Neural progenitor cell (in vitro differentiated cells): ENCODE measurements at places on chromosomes 1 and 21. TPM values are rescaled to one million over a fixed set of nuclear protein-coding genes. Genes with fewer than 3 reads are reported as not detected.

GRCh38 chr1:165748550-165748949 is 20.1 kb downstream of the TMCO1 start:
- DNase-seq, result no peak

The TAS1R1 gene
- total RNA-seq, result not detected in 2 replicates

The PCP4 gene
- total RNA-seq, result 0.81 TPM in 1 of 2 replicates, not detected in the other

GRCh38 chr1:151970626-151971025 is 23.0 kb downstream of the S100A10 start:
- DNase-seq, result no peak

- no peak for DNase-seq
These were observed 156.7 kb downstream of the NR5A2 start for GRCh38 chr1:200184196-200184595.

DNA sequence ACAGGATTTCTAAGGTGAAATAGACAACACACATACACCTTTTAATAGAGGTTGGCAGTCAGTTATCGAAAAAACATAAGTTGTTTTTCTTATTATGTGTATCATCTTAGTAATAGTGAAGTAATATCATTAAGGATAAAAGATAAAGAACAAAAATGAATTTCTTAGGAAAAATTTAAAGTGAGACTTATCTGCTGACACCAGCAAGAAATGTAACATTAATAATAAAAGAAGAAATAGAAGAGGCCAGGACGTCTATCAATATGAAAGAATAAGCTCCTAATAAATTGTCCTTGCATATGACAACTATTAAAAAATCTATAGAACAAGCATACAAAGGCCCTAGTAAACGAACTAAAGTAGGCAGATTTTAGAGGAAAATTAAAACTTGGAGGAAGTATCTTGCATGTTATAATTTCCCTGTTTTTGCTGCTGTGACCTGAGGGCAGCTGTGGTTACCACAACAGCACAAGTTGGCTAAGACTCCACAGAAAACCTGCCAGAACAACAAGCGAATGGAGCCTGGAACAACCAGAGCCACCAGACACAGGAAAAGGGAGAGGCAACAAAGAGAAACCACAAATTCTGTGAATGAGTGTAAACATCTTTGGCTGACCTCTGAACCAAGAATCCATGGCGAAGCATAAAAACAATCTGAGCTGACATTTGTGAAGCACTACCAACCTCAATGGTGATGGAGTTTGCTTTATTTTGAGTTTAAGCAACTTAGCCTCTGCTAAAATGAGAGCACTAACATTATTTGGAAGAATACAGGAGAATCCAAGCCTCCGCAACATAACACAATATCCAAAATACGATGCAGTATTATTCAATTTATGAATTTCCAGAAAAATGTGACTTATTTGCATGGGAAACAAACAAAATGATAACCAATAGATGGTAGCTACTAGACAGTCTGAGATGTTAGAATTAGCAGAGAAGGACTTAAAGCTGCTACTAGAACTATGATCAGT is 207.5 kb downstream of the KCNT2 start:
- DNase-seq, result no peak

GRCh38 chr1:248183996-248184395 is 9.4 kb downstream of the OR2M2 start:
- DNase-seq, result no peak

- no peak for DNase-seq
These were observed 192.3 kb upstream of the C1orf87 start for GRCh38 chr1:60265560-60266535.

DNA sequence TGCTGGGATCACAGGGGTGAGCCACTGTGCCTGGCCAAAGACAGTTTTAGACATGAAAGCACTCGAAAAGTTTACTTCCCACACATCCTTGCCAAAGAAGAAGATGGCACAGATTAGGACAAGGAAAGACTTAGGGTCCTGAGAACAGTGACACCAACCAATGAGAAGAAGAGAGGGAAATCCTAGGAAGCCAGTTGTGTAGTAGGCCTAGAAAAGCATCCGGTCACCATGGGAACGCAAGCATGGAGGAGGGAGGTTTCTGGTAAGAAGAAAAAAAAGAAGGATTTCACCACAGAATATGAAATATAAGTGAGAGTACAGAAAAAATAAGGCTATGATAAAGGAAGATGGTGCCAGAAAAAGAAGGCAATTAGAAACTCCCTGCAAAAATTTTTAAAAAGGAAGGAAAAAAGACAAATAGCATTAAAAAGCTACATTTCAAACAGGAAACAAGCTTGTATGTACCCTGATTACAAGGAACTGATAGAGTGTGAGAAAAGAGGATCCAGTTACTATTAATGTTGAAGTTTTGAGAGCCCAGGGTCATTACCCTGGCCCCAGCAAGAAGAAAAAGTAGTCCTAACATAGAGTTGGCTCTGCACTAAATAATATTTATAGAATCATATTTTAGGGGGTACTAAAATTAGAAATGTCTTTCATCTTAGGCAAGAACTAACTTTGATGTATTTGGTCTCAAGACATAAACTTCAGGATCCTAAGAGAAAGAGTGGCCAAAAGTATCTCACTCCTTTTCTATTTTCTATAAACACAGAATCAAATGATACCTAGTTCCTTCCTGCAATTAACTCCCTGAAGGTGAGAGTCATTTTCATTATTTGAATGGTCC is 16.1 kb downstream of the DIPK1A start:
- no peak for DNase-seq

DNA sequence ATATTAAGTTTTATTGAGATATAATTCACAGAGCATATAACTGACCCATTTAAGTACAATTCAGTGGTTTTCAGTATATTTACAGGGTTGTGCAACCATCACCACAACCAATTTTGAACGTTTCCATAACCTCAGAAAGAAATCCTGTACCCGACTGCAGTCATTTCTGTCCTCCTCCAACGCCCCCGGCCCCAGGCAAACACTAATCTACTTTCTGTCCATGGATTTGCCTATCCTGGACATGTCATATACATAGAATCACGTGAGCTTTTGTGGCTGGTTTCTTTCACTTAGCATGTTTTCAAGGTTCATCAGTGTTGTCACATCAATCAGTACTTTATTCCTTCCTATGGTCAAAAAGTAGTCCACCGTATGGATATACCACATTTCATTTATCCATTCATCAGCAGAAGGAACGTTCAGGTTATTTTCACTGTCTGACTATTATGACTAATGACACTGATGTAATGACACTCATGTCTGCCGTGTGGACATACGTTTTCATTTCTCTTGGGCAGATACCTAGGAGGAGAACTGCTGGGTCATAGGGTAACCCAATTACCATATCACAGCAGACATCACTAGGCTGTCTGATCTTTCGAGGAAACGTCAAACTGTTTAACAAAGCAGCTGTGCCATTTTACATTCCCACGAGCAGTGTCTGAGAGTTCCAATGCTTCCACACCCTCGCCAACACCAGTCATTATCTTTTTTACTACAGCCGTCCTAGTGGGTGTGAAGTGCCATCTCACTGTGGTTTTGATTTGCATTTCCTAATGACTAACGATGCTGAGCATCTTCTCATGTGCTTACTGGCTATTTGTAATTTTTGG is 30.8 kb downstream of the MRPL37 start:
- DNase-seq, result no peak

GRCh38 chr1:207018707-207019106 is 13.8 kb downstream of the C1orf116 start:
- no peak for DNase-seq

The AADACL3 gene
- total RNA-seq, result not detected in 2 replicates

The RIIAD1 gene
- not detected in 2 replicates for total RNA-seq

The IGFN1 gene
- 0.15 TPM in 1 of 2 replicates, not detected in the other for total RNA-seq

DNA sequence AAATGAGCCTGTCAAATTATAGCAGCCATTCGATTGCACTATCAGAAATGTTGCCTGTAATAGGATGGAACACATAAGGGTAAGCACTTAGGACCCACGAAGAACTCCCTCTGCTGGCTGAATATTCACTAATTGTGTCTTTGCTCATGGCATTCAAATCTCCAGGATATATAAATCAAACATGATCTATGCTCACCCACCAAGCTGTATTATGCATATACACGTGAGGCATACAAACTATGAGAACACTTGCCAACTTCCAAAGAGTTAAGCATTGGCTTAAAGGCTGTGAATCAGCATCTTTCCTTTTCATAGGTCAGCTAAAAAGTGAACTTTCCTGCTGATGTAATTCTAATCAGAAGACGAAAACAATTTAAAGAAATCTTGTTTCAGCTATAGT is 34.5 kb downstream of the TMPRSS15 start:
- DNase-seq, result peak; percentile 61

The ITLN1 gene
- not detected in 2 replicates for total RNA-seq

GRCh38 chr1:117017648-117018047 is 16.1 kb downstream of the CD101 start:
- DNase-seq, result no peak

- no peak for DNase-seq
These were observed 41.6 kb upstream of the STUM start for GRCh38 chr1:226506921-226507320.

DNA sequence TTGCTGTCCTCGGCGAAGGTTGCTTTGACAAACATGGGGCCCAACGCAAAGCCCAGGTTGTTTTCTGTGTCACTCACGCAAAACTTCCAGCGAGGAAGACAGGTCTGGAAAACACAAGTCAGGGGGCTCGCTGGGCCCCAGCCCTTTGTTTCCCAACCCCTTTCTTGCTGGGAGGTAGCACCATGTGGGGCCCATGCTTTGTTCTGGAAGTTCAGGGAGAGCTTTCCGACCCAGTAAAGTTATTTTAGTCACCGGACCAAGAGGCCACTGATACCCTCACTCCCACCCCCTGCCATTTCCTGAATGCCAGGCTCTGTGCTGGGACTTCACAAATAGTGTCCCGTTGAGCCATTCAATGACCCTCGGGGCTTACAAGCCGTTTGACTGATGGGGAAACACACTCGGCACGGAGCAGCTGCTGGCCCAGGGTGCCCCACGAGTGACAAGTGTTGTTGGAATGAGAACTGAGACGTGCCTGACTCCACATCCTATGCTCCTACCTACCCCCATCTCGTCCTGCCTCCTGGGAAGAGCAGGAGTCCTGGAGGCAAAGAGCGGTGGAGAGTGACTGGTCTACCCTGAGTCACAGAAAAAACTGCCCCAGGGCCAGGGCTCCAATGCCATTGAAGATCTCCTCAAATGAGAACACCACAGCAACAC is 52.0 kb downstream of the ECE1 start:
- DNase-seq, result peak; percentile 70

DNA sequence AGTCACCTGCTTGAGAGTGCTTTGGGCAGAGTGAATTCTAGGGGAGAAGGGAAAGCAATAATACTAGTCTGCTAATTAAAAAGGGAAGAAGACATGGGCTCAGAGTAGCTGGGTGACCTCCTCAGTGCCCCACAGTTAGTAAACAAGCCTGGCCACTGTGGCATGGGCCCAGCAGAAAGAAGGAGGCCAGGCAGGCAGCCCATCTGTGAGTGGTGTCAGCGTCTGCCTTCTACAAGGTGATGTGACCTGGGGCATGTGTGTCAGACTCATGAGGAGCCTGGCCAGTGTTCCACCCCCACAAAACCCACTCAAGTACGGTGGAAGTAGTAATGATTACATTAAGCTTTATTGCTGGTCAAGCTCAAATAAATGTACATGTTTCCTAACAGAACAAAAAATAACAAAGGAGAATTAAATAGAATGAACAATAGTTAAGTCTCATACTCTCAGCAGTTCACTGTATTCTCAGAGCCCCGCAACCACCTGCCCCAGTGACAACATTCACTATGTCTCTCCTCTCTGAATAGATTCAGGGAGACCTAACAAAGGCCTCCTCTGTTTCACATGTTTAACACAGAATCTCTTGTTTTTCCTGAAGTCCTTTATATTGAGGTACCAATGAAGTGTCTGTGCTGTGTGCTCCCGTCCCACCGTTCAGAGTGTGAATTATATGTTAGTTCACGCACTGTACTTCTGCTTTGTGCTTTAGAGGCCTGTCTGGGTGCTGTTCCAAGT is 32.5 kb downstream of the SLC22A15 start:
- no peak for DNase-seq

- no peak for DNase-seq
These were observed 14.1 kb downstream of the PKN2 start for GRCh38 chr1:88698140-88698539.

GRCh38 chr1:155250246-155250632 is 5.0 kb downstream of the ENTREP3 start:
- DNase-seq, result no peak

The UQCRH gene
- 613 and 872 TPM in 2 replicates for total RNA-seq

GRCh38 chr1:11650331-11650991 is 3.8 kb downstream of the FBXO2 start:
- DNase-seq, result peak; percentile 90

- DNase-seq, result no peak
These were observed 19.1 kb downstream of the YY1AP1 start for GRCh38 chr1:155669233-155670162.

DNA sequence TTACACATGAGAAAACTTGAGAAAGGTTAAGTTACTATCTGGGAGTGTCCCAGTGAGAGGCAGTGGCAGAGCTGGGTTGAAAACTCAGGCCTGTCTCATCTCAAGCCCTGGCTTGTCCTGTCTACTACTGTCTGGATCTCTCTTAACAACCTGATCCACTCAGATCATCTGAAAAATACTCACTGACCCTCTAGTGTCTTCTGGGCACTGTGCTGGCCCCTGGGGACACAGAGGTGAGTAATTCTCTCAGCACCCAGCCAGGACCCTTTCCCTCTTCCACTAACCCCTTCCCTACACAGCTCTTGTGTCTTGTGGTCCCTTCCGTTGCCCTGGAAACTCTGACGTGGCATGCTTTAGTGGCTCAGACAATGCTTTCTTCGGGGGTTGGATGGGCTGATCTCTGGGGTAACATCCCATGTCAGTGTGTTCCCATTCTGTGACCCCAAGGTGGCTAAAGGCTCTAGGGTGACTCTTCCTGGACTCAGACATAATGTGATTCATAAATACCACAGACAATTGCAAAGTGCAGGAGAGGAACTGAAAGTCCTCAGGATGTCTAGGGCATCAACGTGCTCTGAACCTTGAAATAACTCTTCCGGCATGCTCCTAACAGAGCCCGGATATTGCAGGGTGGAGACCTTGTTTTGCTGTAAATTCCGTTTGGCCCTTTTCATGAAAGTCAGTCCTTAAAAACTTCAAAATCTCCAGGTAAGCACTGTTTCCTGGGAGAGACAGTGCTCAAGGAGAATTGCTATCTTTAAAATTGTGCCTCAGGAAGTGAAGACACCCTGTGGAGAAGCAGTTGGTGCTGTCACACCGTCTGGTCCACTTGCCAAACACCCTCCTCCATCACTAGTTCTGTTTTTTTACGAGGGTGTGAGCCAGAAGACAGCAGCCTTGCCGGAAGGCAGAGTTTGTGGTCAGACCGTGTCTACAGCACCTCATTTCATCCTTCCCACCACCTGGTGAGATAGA is 4.0 kb downstream of the SHISAL2A start:
- peak; percentile 14 for DNase-seq

The REN gene
- not detected in 2 replicates for total RNA-seq

The LCE1C gene
- total RNA-seq, result not detected in 2 replicates

DNA sequence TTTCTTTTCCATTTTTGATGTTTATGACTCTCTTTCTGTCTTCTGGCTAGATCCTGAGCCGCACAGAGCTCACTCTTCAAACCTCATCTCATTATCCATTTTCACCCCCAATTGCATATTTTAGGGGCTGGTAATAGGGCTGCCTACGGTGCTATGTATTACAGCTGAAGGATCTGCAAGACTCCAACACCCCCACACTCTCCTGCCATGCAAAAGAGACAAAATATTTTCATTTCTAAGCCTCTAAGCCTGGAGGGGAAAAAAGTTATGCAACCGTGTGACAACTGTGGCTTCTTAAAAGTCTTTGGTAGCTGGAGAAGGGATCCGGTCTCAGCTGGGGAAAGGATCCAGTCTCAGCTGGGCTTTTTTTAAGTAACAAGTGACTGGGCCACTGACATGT is 311.6 kb downstream of the NPHP4 start:
- no peak for DNase-seq
